Muscle of leg (tissue), 16 donors: ENCODE measurements at places on chromosomes 3 and 15.
A peak's percentile ranks its signal among the peaks of the same experiment; 100 is the strongest.

DNA sequence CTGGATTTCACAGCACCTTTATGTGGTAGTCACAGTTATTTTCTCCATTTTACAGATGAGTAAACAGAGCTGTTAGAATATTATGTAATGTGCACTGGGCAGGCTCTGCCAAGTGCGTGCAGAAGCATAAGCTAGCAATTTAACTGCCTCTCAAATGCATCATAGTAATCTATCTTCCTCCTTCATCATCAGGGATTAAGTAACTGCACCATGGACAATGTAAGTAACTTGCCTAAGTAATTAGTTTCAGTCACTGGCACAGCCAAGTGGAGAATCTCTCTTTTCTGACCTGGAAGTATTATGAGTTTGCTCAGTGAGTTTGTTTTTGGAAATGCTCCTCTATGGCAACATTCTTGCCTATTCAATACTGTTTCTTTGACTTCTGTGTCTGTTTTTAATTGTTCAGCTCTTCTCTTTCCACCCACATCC is 260.5 kb downstream of the PTPRG start:
- DNase-seq, result peak; percentile 65

GRCh38 chr15:87703327-87704111 is 553.0 kb downstream of the NTRK3 start:
- DNase-seq, result no peak

DNA sequence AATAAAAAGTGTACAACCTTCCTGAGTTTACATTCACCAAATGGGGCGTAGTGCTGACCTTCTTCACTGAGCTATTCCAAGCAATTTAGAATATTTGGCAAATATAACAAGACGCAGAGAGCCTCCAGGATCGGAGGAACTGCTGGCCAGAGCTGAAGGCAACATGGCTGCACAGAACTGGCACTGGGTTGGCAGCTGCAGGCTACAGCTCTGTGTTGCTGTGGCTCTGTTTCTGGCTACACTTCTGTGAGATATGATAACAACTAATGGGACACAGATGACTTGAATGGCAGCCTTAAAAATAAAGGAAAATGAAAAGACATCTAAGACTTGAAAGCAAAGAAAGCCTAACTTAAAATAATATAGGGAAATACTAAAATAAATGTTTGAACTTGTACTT is 10.8 kb upstream of the SLC6A20 start:
- no peak for DNase-seq

- peak; percentile 17 for DNase-seq
Measured at GRCh38 chr3:152271501-152272236, 2.9 kb downstream of the MBNL1 start.
